NCI-H2081 treated with DMSO at 0.1 percent for 48 hours (cell line): ENCODE measurements at places on chromosomes 16 and 17.

DNA sequence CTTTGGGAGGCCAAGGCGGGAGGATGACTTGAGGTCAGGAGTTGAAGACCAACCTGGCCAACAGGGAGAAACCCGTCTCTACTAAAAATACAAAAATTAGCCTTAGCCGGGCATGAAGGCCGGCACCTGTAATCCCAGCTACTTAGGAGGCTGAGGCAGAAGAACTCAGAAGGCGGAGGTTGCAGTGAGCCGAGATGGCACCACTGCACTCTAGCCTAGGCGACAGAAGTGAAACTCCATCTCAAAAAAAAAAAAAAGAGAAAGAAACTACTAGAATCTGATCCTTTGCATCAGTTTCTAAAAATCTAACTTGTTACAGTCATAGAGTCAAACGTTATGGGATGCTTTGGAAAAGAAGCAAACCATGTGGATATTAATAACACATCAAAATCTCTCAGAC lies 1.6 kb upstream of the PECAM1 start:
- DNase-seq, result no peak

DNA sequence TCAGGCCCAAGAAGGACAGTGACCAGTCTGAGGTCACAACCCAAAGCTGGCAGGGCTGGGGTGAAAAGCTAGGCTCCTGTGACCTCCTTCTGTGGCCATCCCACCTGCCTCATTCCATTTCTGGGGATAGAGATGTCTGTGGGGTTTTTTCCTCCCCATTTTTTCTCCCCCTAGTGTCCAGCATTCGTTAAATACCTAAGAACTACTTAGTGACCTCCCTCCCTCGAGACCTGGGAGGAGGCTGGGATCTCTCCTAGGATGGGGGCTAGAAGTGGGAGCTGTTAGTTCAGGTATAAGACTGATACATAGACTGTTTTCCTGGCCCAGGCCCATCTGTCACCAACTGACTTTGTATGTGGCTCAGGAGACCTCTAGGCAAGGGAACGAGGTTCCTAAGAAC lies 20.5 kb upstream of the STAC2 start:
- no peak for DNase-seq

DNA sequence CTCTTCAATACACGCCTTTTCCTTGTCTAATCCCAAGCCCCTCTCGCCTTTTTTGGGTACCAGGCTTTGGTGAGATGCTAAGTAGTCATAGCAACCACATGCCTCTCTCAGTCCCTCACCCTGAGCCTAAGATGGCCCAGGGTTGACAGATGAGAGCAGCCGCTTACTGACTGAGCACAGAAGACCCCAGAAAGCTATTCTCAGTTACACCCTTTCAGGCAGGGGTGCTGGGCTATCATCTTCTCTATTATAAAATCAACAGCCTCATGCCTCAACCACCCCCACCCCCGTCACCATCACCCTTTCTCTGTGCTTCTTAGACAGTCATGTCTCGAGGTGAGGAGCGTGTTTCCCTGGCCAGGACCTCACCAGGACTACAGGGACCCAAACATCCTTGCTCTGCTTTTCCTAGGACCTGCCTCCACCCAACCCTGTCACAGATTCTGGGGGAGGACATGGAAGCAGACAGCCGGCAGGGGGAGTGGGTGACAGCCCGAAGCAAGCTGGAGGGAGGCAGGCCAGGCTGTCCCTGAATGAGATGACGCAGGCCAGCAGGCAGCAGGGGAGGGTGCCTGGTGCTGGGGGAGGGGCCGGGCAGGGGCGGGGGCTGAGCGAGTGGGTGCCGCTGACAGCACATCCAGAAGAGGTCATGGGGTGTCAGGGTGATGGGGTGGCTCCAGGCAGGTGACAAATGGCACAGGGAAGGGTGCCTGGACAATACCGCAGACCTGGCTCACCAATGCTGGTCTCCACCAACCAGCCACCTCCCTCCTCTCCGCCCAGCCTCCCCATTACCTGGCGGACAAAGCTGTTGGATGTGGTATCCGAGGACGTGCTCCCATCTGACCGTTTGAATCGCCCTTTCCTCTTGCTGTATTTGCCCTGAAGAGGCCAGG lies 3.1 kb downstream of the CACNB1 start:
- no peak for DNase-seq

- no peak for DNase-seq
Observed at GRCh38 chr17:47120521-47121095, 68.5 kb downstream of the CDC27 start.

DNA sequence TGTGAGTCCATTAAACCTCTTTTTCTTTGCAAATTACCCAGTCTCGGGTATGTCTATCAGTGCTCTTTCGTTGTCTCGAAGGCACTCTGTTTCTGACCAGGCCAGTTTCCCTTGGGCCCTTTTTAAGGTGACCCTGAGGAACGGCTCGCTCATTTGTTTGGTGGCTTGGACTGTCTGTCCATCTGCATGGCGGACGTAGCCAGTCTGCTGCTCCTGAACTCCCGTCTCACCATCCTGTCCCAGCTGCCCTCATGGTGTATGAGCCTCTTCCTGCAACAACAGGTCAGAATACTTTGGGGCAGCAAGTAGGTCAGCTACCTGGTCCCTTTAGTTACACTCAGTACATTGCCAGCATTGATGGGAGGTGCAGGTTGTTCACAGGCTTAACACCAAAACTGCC lies 19.0 kb downstream of the DRC7 start:
- DNase-seq, result no peak

DNA sequence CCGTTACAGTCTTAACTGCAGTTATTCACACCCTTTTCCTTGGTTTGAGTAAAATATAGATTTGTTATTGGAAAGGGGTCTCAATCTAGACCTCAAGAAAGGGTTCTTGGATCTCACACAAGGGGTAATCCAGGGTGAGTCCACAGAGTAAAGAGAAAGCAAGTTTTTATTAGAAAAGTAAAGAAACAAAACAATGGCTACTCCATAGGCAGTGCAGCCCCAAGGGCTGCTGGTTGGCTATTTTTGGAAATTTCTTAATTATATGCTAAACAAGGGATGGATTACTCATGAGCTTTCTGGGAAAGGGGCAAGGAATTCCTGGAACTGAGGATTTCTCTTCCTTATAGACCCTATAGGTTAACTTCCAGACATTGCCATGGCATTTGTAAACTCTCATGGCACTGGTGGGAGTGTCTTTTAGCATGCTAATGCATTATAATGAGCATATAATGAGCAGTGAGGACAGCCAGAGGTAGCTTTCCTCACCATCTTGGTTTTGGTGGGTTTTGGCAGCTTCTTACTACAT lies 24.5 kb upstream of the MILR1 start:
- DNase-seq, result no peak

DNA sequence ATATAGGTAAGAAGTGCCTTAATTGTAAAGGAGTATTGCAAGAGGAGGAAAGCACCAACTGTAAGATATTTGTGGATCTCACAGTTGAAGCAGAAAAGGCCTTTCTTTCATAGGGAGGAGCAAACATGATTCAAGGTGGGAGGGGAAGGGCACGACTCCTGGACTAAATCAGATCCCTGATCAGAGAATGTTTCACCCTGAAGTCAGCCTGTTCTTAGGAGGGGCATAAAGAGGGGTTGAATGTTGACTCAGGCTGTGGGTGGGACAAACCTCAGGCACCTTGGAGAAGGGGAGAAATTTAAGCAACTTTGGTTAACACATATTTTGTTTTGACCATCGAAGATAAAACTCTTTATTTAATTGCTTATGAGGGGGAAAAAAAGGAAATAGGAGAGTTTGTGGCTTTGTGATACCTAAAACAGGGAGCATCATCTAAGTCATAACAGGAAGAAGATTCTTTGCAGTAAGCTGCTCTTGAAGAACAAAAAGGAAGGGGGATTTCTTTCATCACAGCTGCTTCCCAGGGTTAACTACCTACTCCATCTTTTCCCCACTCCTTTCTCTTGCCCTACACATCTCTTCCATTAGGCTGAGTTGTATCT lies 158.6 kb upstream of the ZNF267 start:
- no peak for DNase-seq

DNA sequence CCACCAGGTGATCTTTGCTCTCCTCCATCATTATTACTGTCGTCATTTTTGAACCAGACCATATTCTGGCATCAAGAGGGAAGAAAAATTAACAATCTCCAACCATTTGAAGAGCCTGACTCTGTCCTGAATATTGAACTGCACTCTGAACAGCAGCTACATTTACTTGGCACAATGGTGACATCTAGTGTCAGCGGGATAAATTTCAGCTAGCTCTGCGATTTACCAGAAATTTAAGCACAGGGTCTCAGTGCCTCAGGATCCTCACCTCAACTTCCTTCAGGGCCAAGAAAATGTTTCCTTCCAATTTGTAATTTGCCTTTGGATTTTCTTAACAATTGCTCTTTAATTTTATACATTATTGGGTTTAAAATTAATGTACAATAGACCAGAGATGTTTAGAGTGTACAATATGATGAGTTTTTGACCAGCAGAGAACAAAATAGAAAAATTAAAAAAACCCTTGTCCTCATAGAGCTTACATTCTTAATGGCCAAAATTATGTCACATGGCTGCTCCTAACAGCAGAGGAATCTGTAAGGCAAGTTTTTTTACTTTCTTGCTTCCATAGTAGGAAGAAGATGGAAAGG lies 10.7 kb upstream of the ZNF19 start:
- DNase-seq, result no peak

GRCh38 chr16:71350821-71351557 lies 7.5 kb upstream of the CALB2 start:
- DNase-seq, result no peak

- DNase-seq, result no peak
Observed at GRCh38 chr16:78916928-78917545, 683.5 kb downstream of the MAF start.

DNA sequence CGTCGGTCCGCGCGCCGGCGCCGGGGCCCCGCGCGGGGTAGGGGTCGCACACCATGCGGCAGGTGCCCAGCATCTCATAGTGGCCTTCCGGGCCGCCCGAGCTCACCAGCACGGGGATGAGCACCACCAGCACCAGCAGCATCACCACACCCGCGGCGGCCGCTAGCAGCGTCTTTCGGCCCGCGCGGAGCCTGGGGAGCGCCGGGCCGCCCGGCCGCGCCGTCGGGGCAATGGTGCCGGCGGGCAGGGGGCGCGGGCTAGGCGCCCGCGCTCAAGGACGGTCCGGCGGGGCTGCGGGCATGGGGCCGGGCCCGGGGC lies 237 bp downstream of the C1QL1 start:
- no peak for DNase-seq

DNA sequence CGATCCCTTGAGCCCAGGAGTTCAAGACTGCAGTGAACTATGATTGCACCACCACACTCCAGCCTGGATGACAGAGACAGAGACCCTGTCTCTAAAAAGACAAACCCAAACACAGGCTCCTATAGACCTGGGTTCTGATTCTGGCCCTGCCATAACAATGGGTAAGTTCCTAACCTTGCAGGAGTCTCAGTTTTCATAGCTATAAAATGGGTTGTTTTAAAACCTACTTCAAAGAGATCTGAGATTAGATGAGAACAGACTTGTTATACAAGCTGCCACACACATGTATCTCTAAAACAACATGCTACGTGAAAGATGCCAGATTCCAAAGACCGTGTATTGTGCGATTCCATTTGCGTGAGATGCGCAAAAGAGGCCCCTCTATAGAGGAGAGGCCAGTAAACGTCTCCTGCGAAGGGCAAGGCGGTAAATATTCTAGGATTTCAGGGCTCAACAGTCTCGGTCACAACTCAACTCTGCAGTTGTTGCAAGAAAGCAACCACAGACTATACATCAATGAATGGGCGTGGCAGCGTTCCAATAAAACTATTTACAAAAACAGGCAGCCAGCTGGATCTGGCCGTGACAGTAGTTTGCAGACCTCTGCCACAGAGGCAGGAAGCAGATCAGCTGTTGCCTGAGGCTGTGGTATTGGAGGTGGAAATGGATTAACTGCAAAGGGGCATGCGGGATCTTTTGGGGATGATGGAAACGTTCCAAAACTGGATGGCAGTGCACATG lies 5.9 kb downstream of the CORO7 start:
- DNase-seq, result no peak

GRCh38 chr16:84641643-84642358 lies 6.5 kb upstream of the KLHL36 start:
- no peak for DNase-seq

- no peak for DNase-seq
Observed at GRCh38 chr16:4511441-4512082, 27.0 kb downstream of the CDIP1 start.
